ENCODE measurements at places on chromosomes 2 and 18. TPM values are rescaled to one million over a fixed set of nuclear protein-coding genes. Genes with fewer than 3 reads are reported as not detected.

CFAP53 gene
- 0.24 TPM for total RNA-seq

DNA sequence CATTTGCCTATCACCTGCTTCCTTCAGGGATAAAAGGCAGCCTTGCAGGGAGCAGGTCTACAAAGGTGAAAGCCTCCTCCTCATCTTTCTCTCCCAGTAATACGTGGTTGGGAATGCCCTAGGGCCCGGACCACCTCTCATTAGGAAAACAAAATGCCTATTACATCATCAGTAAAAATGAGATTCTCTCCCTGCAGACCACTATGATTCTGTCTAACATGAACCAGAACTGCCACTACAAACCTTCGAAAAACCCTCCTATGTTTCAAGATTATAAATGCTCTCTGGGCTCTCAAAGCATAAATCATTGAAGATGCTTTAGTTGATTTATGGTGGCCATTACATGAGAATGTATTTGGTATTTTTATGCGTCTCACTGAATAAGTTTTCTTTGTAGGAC, 108.4 kb upstream of the ARL5A start:
- DNase-seq: no peak

DNA sequence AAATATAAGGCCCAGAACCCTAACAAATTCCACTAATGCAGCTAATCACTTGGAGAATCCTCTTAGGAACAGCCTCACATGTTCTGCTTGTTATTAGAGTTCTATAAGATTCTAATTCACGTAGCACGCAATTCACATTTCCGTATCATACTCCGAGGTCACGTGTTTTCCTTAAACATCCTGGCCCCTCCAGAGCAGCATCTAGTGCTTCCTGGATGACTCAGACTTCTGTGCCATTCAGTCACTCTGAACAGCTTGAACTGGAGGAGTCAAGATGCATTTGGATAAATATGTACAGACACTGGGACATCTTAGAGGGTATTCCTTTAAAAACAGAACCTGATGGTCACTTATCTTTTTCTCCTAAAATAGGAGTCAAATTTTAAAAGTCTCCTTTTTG, 156.5 kb downstream of the MYO5B start:
- peak; percentile 5 for DNase-seq

DNA sequence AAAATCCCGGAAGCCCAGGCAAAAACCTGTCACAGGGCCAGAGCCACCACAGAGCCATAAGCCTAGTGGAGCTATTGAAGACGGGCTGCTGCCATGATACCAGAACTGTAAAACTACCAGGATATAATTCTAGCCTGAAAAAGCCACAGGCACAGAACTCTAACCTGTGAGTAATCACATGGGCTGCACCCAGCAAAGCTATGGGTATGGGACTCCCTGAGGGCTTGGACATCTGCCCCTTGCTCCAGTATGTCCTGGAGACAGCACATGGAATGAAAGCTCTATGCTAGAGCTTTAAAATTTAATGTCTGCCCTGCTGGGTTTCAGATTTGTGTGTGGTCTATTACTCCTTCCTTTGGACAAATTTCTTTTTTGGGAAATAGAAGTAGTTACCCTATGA, 2183.6 kb upstream of the CELF4 start:
- DNase-seq: no peak

EIF2B4 gene
- total RNA-seq: 35.0 TPM

DNA sequence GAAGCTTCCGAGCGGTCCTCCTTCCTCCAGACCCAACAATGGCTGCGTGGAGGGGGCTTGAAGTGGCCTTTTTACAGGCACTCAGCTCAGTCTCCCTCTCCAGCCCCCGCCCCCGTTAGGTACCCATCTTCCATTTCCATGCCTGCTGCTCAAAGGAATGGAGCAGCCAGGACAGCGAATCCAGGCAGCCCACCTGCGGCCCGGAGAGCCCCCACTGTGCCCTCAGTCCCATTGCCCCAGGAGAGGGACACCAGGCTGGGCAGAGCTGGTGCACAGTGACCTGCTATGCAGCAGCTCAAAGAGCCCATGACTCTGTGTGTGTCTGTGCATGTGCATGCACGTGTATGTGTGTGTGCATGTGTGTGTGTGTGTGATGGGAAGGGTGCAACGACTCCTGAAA, 10.6 kb upstream of the POMC start:
- no peak for DNase-seq
